Activated CD4-positive, alpha-beta T cell treated with anti-CD3 and anti-CD28 coated beads for 36 hours (primary cell): ENCODE measurements at places on chromosomes 7 and 10.
A peak's percentile ranks its signal among the peaks of the same experiment; 100 is the strongest.

DNA sequence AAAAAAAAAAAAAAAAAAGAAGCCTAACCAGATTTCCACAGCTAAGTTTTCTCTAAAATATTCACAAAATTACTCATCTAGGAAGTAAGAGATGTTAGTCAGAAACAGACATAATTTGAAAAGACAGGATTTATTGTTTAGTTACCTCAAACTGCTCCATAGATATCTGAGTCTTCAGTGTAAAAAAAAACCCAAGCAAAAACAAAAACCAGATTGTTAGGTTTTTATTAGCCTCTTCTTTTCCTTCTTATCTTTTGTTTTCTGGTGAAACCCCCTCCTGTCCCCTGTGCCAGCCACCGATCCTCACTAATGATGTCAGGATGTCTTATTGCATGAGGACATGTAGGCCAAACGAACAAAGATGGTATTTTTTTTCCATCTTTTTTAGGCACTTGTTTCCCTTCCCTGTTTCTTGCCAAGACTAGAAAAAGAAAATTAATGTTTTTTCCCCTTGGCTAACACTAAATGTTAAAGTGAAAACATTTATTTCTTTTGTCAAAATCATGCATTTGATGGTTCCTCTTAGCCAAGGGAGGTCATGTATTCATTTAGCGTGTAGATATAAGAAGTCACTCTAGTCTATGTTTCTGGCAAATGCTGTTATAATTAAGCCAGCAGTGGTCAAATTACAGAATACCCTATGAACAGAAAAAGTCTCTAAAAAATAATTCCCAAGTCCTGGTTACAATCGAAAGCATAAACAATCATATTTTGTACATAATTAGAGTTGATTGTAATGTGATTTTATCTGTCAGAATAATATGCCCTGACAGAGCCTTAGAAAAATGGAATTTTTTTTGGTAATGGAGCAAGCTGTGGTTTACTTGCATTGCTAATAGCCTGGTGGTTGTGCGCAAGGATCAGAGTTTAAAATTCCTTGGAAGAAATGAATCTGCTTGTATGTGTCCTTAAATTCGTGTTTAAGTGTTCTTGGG lies 702.4 kb upstream of the FZD8 start:
- no peak for DNase-seq

- no peak for DNase-seq
Observed at GRCh38 chr7:157407512-157408257, 70.9 kb downstream of the DNAJB6 start.

DNA sequence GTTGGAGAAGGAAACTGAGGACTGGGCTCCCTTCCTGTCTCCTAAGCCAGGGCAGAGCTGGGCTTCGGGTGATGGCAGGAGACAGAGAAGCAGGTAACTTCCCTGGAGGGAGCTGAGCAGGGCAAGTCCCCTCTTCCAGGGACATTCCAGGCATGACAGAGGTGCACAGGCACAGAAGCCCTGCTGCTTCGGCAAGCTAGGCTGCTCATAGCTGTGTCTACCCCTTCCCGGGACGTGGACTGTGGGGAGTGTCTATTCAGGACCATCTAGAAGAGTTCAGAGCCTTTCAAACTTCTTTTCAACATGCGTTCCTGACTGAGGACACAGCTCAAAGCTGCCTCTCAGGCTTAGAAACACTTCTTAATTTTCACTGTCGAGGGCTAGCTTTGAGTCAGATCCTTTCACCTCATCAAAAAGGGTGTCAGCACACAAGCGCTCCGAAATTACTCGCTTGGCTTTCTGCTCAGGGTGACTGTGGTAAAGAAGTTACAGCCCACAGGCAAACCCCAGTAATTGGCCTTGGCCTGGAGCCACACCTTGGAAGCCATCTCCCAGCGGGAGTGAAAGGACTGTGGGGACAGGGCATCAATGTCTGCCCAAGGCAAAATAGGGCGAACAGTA lies 63.7 kb upstream of the STEAP1B start:
- DNase-seq: peak; percentile 64

- no peak for DNase-seq
Observed at GRCh38 chr10:117360994-117361667, 14.1 kb downstream of the PDZD8 start.

DNA sequence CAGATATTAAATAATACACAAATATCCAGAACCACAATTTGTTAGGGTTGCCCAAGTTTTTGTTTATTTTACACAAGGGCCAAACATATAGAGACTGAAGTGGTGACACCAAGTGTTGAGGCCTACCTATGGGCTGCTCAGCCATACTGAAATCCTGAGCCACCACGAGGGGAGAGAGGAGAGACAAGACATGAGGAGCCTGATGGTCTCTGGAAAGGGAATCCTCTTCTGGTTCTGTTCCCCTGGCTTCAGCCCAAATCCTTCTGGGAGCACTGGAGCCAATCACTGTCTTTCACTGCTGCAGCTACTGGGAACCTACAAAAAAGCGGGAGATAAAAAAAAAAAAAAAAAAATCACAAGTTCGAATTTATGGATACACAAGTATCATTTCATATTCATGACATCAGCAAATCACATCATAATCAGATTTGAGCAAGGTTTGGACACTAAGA lies 1.9 kb downstream of the SKIDA1 start:
- DNase-seq: no peak

GRCh38 chr10:119454990-119455389 lies 87.5 kb downstream of the RGS10 start:
- DNase-seq: no peak

DNA sequence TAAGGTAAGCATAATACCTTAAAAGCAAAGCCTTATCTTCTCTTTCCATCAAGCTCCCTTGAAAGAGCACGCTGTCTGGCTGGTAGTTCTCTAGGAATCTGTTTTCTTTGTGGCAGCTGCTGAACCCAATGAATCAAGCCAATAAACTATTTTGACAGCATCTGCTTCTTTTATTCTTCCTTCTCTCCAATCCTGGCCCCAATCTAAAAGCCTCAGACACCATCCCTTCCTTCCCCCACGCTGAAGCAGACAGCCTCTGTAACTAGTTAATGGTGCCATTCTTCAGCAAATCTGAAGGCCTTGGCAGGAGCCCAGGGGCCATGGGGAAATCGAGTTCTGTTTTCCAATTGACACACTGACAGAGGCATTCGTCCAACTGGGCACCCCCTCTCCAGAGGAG lies 186.6 kb upstream of the LYZL1 start:
- DNase-seq: no peak

DNA sequence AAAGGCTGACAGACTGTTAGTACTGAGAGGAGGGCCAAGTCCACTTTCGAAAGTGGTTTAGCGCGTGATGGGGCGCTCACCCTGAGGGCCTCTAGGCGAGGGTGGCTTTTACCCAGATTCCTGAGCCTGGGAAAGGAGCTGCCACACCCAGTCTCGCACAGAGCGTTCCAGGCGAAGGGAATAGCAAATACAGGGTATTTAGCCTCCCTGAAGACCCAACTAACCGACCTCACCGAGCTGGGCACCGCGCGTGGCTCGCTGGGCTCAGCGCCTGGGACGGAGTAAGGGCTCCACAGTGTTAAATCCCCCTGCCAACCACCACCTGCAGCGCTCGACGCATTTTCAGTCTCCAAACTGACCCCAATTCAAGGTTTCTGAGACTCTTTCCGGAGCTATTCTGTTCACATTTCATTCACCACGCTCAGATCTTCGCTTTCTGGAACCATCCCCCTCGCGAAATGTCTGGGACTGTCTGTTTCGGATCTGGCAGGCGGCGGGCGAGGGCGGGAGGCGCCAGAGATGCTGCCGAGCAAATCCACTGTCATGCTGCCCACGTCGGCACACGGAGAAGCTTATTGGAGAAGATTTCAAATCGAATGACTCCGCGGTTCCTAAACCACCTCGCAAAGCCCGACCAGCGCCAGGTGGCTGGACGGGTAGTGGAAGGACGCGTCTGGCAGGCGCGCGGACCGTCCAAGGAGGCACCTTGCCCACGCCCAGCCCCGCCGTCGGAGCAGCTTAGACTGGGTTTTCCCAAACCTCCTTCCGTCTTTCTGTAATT lies 1.4 kb upstream of the OSBPL3 start:
- DNase-seq: peak; percentile 78

DNA sequence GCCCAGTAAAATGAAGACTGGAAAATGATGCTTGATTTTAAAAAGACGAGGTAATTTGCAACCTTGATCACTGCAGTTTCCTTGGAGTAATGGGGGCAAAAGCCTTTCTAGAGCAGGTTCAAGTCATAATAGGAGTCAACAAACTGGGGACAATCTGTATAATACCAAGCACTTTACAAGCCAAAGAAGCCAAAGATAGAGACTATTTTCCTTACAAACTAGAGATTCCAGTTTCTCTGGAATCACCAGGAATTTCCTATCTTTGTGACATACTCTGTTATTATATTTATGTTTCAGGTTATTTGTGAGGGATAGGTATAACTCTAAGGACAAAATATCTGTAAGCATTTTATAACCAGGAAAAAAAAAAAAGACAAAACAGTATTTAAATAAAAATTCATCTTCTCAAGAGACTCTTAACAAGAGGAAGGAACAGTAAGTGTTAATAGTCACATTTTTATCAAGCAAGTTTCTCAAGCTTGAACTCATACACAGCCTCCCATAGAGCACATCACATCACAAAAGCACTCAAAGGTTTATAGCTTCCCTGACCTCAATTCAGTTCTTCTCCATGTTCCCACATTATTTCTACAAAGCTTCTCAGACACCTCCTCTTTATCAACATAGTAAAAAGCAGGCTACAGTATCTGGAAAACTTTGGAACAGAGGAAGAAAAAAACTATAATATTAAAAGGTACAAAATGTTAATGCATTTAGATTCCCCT lies 18.9 kb downstream of the JMJD1C start:
- no peak for DNase-seq

GRCh38 chr7:24659505-24659904 lies 86.3 kb downstream of the PALS2 start:
- DNase-seq: no peak

DNA sequence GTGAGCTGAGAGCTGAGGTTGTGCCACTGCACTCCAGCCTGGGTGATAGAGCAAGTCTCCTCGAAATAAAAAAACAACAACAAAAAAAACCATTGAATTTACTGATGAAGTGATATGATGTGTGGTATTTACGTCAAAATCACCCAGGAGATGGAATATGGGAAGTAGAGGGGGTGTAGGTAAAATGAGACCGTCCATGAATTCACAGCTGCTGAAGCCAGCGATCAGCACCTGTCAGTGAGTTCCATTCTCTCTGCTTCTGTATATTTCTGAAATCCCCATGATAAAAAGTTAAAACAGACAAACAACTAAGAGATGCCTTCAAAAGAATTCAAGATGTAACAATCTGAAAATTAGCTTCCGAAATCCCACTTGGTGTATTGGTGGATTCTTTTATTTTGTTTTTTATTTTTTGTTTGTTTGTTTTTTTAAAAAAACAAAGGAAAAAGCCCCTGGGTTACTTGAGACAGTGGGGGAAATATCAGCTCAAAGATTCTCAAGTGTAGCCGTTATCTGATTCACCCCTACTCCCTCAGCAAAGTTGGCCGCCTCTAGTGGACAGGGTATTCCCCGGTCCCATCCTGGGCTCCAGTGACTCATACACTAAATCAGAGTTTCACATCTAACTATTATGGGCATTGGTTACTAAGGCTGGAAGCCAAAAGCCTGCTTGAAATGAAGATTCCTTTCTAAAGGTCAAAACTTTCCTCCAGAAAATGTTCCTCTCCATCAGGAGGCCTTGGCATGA lies 76.4 kb downstream of the MAP3K8 start:
- peak; percentile 61 for DNase-seq

DNA sequence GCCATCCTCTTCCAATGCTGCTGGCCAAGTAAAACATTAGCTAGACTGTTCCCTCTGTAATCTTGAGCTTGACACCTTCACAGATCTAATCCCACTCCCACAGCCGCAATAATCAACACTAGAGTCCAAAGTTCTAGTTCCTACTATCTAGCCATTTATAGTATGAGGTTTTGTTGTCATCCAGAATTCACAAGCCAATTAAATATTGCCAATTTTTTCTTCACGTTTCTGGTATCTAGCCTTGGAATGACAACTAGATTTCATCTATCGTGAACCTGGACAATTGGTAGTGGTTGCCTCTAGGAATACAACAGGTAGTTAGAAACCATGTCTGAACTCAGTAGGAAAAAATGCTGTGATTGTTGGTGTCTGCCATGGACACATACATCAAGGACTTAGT lies 10.4 kb downstream of the WASL start:
- DNase-seq: no peak

- no peak for DNase-seq
Observed at GRCh38 chr10:89263531-89263930, 12.0 kb upstream of the LIPA start.

- no peak for DNase-seq
Observed at GRCh38 chr7:116242178-116242577, 31.8 kb downstream of the TES start.

DNA sequence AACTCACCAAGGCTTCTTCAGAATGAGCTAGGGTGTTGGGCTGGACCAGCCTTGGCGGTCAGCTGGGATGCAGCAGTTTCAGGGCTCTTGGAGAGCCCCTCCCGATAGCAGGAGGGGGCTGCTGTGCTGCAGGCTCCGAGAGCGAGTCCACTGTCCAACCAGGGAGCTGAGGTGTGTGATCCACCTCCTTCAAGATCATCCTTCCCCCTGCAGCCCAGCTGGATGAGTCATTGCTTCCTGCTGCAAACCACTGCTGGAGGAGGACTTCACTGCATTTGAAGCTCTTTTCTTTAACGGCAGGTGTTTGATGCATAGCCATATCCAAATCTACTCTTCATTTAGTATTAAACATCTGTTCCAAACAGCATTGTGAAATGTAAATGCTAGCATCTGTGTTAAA lies 54.2 kb upstream of the EBF3 start:
- peak; percentile 51 for DNase-seq
